ENCODE measurements at places on chromosomes 4 and X.

DNA sequence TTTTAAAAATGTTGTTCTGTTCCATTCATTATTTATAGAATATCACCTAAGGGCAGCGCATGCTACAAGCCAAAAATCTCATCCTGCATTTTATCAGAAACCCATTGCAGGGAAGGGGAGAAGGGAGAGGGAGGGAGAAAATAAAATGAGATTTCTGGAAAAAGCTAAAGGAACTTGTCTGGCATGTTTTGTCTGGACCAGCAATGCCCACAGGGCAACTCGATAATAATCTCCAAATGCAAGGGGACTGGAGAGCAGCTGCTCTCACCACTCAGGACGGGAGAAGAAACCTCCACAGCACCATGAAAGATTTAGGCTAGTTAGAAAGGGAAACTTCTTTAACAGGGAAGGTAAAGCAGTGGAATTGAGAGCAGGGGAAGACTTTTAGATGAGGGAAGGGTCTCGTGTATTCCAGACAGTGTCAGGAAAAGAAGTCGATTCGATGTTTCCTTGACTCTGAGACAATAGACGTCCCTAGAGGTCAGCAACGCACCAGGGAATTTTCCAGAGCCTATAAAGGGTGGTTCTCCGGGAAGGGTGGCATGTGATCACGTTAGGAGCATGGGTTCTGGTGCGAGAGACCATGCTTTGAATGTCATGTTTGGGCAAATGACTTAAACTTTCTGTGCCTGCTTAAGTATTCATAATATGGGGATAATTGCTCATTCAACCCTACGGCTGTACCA, 132.2 kb upstream of the NDP start:
- no peak for DNase-seq

DNA sequence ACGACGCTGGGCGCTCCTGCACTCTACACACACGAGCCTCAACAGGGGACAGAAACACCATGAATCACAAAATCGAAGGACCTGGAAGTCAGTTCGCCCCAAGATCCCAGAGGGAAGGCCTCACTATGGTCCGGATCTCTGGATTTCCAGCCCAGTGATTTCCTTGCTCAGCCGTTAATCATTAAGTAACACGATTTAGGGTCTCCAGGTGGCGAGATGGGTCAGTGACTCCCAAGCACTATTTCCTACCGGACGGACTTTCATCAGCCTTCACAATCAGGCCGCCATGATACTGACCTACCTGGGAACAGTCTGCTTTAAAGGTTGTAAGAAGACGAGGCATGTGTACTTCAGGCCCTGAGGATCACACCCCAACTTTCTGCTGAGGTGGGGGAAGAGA, 63.7 kb downstream of the FAT1 start:
- no peak for DNase-seq

- DNase-seq: no peak
Measured at GRCh38 chr4:71607780-71608677, 175.8 kb downstream of the GC start.

DNA sequence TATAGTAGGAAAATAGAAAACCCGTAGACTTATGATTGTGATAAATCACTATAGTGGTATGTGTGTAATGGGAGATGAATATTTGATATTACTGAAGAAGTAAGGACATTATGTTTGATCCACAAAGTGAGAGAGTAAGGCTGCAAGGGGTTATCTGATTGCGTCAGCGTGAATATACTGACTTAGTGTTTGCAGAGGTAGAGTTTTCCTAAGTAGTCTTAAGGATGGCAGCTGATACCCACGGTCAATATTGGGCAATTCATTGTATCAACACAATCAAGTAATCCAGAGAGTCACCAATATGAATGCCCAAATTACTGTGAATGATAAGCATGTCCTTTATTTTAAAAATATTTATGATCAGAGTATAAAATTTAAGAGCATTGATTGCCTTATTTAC, 83.7 kb downstream of the SPOCK3 start:
- DNase-seq: no peak

GRCh38 chr4:150001815-150002214, 76.4 kb upstream of the DCLK2 start:
- DNase-seq: no peak

- no peak for DNase-seq
Measured at GRCh38 chr4:174593701-174594100, 71.4 kb upstream of the HPGD start.

- no peak for DNase-seq
Measured at GRCh38 chrX:151984328-151984727, 9.9 kb upstream of the GABRE start.
